ENCODE measurements at places on chromosomes 1 and 21.

DNA sequence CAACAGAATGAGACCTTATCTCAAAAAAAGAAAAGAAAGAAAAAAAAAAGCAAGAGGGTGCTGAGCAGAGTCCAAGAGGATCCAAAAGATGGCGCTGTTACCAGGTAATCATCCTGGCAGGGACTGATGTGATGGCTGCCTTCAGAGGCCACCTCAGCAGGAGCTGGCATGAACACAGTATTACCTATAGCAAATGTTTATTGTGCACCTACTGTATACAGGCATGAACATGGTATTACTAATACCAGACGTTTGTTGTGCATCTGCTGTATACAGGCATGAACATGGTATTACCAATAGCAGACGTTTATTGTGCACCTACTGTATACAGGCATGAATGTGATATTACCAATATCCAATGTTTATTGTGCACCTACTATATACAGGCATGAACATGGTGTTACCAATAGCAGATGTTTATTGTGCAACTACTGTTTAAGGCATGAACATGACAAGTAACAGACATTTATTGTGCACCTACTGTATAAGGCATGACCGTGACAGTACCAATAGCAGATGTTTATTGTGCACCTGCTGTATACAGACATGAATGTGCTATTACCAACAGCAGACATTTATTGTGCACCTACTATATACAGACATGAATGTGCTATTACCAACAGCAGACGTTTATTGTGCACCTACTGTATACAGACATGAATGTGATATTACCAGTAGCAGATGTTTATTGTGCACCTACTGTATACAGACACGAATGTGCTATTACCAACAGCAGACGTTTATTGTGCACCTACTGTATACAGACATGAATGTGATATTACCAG is 115.1 kb upstream of the TMEM51 start:
- no peak for DNase-seq

GRCh38 chr1:232319518-232320210 is 310.3 kb downstream of the SIPA1L2 start:
- DNase-seq: no peak

GRCh38 chr1:206883160-206883559 is 14.1 kb upstream of the IL24 start:
- DNase-seq: no peak

DNA sequence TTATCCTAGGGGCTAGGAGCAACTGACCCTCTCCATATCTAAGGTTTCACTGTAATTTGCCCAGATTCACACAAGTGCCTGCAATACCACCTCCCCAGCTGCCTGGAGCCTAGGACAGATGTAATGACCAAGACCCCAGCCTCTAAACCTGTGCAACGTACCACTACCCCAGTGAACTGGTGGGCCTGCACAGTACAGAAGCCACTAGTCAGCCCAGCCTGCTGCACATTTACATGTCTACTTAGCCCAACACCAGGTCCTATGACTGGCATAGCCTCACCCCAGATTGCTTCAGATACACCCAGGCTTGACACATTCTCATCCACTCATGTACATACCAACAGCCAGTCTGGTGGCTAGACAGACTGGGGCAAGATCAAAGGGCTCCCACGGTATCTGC is 1336.6 kb downstream of the BRINP3 start:
- no peak for DNase-seq

GRCh38 chr1:34884961-34885360 is 25.4 kb upstream of the SMIM12 start:
- no peak for DNase-seq

DNA sequence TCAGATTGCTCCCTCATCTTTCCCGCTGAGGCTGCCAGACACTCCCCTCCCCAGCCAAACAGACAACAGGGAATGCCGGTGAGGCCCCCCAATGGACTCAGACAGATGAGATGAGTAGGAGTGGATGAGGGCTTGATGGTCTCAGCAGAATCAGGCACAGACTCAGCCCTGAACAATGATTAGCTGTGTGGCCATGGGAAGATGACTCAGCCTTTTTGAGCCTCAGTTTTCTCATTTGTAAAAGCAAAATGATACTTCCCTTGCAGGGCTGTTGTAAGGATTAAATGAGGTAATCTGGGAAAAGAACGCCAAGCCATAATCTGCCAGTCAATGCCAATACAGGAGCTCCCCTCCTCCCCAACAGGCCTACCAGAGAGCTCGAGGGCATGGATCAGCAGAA is 12.4 kb downstream of the C1orf198 start:
- no peak for DNase-seq

GRCh38 chr1:24142546-24143534 is at the start of gene IL22RA1:
TSS of gene IL22RA1 (minus strand) at chr1:24143140. CDS start at chr1:24143082, 58 bp downstream.
- DNase-seq: no peak

DNA sequence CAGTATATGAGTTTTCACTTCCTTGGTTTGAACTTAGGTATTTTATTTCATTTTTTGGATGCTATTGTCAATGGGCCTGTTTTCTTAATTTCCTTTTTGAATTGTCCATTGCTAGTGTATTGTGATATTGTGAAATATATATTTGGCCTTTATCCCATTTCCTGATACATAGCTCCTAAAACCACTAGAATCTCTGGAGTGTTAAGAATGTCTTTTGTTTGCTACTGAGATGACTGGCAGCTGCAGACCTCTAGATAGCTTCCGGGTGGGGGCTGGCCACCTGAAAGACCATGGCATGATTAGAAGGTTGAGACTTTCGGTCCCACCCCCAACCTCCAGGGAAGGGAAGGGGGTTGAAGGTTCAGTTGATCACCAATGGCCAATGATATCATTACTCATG is 245.4 kb downstream of the KCNJ6 start:
- no peak for DNase-seq

- DNase-seq: no peak
These were observed 488.2 kb upstream of the PTBP2 start for GRCh38 chr1:96233422-96233821.

DNA sequence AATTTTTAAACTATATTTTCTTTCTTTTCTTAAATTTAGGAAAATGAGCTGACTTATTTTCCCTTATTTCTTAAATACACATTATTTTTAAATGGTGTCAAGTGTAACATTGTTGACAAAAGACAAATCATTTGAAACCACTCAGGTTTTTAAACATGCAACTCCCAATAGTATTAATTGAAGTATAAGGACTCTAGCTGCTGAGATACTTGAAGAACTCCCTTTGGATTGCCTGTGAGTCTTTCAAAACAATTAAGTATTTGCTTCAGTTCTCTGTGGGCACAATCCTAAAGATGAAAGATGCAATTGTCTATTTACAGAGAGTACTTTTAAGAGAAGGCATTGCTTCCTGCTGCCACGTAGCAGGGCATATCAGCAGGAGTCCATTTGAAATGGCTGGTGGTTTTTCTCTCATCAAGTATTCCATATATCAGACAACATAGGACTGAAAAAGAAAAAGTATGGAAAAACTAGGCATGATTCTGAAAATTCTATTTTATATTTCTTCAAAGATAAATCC is 373.4 kb downstream of the NEGR1 start:
- no peak for DNase-seq

DNA sequence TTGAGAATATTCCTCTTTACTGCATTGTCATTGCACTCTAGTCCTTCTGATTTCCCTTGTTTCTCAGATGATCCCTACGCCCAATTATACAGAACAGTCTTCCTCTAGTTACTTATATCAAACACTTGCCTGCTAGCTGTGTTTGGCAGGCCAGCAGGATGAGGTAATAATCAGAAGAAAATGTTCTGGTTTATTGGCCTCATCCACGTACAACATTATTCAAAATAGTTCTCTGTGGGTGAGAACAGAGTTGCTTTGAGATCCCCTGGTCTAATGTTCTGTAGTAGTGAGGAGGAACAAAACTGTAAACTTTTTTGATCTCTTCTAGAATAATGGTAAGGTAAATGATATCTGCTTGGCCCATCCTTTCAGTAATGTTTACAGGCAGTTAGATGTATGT is 22.3 kb upstream of the C1orf105 start:
- no peak for DNase-seq

- no peak for DNase-seq
These were observed 87.6 kb downstream of the CATSPERE start for GRCh38 chr1:244548558-244549115.

DNA sequence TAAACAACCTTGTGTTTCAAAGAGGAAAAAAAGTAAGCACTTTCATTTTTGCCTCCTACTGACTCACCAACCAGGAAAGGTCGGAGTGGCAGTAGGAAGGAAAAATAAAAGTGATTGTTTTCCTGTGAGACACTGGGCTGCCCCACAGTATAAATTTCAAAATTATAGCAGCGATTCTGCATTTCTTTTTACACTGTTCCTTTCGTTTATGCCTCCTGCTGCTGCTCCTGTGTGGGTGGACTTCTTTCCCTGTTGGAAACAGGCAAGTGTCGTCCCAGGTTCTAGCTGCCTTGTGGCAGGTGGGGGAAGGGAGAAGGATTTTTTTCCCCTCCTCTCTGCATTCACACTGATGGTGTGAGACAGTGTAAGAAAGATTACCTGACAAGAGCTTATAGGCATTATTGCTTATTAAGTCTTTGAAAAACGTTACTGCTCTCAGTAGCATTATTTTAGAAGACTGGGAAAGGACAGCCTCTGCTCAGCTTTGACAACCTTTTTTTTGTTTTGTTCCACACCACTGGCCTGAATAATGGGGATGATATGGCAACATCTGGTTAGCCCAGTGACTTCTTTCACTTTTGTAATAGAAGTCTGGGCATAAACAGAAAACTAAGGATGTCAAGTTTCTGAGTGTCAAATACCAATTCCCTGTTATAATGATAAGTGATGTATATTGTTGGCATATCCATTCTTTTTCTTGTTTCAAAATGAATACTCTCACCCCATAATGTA is 77.9 kb downstream of the NEK7 start:
- DNase-seq: no peak

DNA sequence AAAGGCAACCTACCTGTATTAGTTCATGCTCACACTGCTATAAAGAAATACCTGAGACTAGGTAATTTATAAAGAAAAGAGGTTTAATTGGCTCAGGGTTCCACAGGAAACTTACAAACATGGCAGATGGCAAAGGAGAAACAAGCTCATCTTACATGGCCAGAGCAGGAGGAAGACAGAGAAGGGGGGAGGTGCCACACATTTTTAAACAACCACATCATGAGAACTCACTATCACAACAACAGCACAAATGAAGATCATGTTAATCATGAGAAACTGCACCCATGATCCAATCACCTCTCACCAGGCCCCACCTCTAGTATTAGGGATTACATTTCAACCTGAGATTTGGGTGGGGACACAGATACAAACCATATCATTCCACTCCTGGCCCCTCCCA is 90.6 kb upstream of the KCTD3 start:
- no peak for DNase-seq

- DNase-seq: no peak
These were observed 164.3 kb downstream of the DHRS3 start for GRCh38 chr1:12453400-12454343.

- DNase-seq: no peak
These were observed 728.7 kb downstream of the LTN1 start for GRCh38 chr21:28263974-28264373.

DNA sequence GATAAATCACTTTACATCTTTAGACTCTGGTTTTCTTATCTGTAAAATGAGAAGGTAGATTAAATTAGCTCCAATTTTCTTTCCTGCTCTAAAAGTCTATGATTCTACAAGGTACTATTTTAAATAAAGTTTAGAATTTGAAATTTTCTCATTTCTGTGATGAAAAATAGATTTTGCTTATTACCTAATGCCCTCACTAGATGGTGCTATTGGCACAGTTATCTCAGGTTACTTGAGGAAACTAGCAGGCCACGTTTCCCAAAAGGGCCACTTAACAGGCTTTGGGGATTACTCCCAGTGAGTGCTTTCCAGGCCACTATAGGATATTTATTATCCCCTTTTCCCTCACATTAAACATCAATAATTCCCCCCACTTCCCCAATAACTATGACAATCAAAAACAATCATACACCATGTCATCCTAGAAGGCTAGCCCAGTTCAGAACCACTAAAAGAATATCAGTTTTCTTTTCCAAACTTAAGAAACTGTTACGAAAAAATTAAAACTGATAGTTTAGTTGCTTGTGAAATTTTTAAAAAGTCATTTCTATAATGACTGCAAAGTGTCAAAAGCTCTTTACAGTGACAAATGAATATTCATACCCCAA is 30.6 kb downstream of the OMA1 start:
- no peak for DNase-seq

- DNase-seq: no peak
These were observed 359.3 kb downstream of the PDE4B start for GRCh38 chr1:66152034-66152433.

GRCh38 chr21:41583274-41583790 is 75.4 kb upstream of the TMPRSS2 start:
- no peak for DNase-seq

DNA sequence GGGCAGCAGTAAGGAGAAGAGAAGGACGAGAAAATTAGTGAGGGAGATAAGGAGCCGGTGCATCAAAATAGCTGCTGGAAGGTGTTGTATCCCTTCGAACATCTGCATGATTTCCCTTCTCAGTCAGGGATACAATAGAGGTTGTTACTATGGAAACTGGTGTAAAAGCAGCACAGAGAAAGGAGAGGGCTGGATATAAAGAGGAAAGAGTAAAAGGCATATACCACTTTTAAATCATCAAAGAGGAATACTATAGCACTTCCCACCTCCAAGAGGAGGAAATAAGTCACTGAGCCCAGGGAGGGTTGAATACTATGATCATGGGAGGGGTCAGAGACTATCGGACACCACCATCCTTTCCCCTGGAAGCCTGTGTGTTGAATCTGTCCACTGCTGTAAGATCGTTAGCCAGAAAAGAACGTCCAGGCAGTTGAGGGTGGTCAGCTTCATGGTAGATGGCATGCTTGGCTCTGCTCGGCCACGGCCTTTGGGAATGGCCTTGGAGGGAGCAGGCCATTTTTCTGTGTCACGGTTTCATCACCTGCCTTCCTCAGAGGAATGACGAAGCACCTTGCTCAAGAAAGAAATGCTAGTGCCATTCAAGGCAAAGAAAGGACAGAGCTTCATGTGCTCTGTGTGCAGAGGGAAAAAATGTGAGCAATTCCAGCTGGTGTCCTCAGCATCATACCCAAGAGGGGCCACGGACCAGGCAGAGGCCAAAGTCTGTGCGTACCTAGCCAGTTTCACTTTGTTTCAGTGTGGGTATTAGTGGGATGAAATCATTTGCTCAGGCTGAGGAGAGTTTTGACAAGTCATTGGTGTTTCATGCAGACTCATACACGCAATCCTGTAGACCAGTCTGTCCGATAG is 64.2 kb downstream of the IRF2BP2 start:
- DNase-seq: no peak

DNA sequence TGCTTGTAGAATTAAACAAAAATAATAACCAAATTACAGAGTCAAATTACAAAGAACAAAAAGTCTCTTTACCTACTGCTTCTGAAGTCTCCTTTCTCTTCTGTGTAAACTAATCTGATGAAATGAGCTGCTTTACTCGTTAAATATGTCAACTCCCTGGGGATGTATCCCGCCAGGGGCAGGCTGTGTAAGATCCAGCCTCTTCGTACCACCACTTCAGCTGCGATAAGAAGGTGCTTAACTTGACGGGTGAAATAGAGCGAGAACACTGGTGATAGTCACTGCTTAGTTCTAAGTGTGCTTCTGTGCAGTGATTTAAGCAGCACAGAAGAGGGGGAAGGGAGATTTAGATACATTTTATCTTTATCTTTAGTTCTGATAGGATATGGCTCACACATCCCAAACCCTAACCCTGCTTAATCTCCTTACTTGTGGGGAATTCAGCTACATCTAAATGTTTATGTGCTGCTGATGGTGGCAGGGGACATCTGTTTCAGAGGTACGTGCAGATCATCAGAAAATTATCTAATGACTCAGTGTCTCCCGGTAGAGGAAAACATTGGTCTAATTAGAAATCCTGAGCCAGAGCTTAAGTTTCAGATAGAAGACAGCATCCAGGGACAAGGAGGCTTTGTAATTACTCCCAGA is 46.0 kb downstream of the RHOU start:
- DNase-seq: no peak

GRCh38 chr21:35102488-35103371 is 53.6 kb upstream of the RUNX1 start:
- no peak for DNase-seq

All from activated CD8-positive, alpha-beta memory T cell treated with anti-CD3 and anti-CD28 coated beads for 1 hour (primary cell).